Left cardiac atrium (tissue), 4 donors: ENCODE measurements at places on chromosomes 7 and 10.
A peak's percentile ranks its signal among the peaks of the same experiment; 100 is the strongest.

- no peak for DNase-seq
These were observed 13.2 kb upstream of the CAMK2B start for GRCh38 chr7:44338600-44338999.

DNA sequence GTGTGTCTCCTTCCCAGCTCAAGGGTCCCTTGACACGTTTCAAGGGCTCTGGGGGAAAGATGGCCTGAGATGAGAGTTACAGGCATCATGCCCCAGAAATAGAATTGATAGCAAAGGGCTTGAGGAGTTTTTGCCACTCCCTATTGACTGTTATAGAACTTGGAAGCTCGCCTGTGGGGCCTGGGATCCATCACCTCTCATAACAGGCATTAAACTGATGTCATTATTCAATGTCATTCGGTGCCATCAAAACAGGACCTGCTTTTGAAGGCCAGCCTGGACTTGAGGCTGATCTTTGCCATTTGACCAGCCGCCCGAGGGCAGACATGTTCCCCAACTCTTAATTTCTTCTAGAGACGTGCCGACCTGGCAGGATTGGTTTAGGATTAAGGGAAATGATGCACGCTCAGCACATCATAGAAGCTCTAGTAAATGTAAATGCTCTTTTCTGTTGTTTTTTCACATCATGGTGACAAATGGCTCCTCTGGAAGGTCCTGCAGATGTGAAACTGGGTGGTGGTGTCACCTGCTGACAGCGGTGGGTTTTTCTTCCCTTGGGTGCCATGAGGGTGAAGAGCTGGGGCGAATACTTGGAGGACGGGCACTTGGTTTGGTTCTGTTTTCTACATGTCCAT lies 16.7 kb upstream of the KLF6 start:
- peak; percentile 41 for DNase-seq

GRCh38 chr10:132345345-132345744 lies 13.4 kb downstream of the LRRC27 start:
- DNase-seq: no peak

- no peak for DNase-seq
These were observed 12.9 kb upstream of the ZMIZ1 start for GRCh38 chr10:79055892-79056291.

DNA sequence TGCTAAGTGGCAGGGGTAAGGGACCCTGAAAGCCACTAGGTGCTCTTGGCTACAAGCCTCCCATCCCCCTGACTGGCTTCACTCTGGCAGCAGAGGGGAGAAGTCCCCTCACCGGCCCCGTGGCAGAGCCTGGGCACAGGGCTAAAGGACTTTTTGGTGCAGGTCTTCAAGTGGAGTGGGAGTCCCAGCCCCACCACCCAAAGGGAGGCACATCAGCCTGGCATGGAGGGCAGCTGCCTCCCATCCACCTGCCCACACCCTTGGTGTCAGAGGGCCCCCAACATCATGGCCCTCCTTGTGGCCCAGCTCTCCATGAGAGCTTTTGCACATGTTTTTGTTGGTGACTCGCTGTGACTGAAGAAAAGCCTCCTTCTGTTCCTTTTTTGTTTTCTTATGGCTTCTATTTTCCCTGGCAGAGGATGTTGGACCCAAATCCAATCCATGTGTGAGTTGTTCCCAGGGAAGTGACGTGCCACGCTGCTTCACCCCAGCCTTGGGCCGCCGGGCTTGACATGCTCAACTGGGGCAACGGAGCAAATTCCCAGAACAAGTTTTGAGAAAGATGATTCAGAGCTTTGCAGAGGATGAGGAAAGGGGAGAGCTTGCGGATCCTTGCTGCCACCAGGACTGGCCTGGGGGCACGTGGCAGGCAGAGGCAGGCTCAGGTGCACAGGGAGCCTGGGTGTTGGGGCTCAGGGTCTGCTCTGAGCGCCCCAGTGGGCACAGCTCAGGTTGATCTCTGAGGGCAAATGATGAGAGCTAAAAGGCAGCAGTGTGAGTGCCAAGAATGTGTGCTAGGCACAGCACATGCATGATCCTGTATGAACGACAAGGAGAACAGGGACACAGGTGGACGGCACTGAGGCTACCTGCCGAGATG lies 1.9 kb upstream of the AEBP1 start:
- DNase-seq: peak; percentile 75

DNA sequence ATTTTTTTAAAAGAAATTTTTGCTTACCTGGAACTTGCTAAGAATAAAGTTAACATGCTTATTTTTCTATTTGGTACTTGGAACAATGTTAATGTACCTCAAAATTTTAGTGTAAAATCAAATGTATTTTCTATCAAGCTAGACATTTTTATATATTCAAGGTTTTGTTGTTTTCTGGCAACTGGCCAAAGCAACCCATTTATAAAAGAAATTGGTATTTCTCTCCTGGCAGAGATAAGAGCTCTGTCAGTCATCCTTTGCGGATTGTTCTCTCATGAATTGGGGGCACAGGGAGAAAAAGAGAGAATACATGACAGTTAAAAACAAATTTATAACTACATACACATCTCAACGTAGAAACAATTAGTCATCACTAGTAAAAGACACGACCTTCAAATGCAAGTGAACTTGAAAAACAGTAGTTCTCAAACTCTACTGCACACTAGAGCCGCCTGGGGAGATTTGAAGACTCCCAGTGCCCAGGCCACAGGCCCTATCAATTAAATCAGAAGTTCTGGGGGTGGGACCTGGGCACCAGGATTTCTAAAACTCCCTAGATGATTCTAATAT lies 152.4 kb upstream of the LAMB4 start:
- DNase-seq: no peak

DNA sequence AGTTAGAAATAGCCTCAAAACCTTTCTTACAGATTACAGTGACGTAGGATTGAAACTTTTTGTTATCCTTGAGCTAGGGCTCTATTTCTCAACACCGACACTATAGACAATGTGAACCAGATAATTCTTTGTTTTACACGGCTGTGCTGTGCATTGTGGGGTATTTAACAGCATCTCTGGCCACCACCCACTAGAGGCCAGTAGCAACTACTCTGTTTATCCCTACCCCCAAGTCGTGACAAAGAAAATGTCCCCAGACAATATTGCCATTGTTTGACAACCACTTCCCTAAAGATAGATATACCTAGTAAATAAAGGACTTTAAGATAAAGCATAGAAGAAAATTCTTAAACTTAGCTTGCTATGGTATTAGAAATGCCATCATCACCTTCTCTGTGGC lies 359.6 kb downstream of the ARL4A start:
- no peak for DNase-seq

DNA sequence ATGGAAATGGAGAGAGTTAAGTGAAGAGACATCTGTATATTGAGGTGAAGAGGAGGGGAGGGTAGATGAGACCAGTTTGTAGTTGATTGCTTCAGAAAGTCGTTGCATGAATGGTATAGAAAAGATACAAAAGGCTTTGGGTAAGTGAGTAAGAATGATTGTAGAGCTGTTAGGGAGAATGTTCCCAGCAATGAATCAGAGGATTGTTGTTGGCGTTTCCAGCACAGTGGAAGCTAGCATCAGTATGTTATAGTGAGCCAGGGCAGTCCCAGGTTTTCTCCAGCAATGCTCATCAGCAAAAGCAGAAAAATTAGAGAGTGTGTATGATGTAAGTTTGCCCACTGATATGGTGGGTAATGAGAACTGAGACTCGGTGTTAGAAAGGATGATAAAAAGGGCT lies 15.4 kb upstream of the CDK6 start:
- DNase-seq: no peak

DNA sequence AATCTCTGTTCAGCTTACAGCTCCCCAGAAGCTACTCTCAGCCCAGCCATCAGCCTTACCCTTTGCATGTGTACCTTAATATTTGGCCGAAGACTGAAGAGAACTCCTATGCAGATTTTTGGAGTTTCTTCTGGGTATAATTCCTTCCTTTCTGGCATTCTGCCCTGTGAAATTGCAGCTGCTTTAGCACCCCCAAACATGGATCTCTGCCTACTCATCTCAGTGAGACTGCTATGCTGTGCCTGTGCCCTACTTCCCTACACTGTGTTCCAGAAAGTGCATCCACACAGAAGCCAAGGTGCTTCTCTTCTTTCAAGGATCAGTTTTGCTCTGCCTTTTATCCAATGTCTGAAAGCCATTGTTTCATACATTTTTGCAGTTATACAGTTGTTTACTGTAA lies 81.6 kb downstream of the NPY start:
- no peak for DNase-seq

DNA sequence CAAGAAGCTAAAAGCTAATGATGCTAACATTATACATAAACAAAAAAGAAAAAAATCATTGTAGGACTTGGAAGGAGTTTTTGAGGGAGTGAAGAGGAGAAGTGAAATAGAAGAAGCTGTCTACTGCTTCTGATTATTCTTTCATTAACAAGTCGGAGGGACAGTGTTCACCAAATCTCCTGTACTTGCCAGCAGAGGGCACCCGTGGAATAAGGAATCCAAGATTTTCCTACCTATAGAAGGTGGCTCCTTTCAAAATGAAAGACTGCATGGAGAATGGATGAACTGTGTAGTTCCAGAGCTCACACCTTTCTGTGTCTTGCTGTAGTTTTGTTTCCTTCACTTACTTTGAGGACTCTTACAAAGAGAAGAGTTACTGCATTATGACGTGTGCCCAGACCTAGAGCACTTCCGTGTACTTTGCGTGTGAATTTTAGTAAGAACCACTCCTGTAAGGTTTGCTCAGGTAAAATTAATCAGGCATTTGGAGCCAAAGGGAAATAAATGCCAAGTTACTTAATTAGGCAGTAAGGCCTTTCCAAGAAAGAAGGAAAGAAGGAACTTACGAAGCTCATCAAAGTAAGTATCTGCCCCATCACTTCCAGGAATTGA lies 145.1 kb downstream of the SEMA3D start:
- DNase-seq: peak; percentile 58

- no peak for DNase-seq
These were observed 259.7 kb downstream of the MTERF1 start for GRCh38 chr7:91620827-91621226.

DNA sequence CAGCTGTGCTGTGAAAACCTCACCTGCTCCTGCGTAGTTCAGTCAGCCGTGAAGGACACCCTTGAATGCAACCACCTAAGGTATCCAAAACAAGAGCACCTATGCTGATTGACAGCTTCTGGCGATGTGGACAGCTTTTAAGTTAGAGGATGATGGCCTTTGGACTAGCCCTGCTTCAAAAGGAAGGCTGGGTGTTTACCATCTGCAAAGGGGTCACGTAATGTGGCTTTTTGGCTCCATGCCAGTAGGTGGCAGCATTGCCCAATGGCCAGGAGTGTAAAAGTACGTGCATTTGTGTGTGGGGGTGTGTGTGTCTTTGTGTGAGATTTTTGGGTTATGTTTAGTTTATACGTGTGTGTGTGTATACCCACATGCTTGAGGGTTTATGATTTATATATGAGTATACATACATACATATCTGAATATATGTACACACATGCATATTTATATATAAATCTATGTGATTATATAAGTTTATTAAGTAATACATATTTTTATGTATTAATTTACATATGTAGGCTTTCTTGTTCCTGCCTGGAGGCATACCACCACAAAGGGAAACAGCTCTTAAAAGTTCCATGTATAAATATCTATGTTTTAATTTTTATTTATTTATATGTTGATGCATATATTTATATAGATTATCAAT lies 236.3 kb upstream of the ANKRD30A start:
- no peak for DNase-seq

DNA sequence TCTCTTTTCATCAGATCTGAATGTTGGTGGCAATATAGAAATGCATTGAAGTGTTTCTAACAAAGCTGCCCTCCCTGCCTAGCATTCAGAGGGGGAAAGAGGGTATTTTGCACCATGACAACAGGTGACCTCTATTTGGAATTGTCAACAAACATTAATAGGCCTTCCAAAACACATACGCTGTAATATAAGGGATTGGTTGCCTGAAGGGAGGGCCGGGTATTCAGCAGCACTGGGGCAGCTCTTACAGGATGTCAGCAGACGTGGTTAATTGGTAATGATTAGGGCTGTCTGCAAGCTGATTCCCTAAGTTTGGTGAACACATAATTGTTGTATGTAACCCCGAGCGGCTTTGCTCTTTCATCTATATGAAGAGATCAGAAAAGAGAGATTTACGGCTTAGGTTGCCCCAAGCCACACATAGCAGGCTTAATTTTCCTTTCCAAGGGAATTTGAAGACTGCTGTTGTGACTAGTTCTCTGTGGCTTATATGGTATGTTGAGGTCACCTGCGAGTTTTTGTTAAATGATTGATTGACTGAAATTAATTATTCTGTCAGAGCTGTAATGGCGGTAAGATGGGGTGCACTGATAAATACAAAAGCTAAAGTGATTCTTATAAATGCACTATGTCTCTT lies 759.3 kb downstream of the LRMDA start:
- no peak for DNase-seq

GRCh38 chr7:1103009-1103788 lies 15.3 kb downstream of the GPER1 start:
- no peak for DNase-seq

GRCh38 chr10:57977262-57977661 lies 290.4 kb downstream of the IPMK start:
- no peak for DNase-seq

- DNase-seq: peak; percentile 41
These were observed 521.7 kb downstream of the ADRA2A start for GRCh38 chr10:111598433-111599059.

DNA sequence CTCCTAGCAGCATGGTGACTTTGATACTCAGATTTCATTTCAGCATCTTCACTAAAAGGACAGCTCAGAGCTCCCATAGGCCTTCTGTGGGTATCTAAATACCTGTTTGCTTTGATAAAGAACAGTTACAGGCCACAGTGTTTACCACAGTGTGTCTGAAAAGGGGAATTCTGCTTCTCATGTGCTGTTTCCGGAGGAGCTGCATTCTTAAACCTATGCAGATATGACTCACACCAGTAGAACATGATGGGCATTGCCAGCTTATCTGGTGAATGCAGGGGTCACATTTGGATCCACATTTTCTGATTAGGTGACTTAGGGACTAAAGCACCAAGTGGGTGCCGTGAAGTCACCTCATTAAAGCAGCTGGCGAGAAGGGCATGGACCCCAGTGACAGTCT lies 52.6 kb downstream of the TRRAP start:
- DNase-seq: no peak

DNA sequence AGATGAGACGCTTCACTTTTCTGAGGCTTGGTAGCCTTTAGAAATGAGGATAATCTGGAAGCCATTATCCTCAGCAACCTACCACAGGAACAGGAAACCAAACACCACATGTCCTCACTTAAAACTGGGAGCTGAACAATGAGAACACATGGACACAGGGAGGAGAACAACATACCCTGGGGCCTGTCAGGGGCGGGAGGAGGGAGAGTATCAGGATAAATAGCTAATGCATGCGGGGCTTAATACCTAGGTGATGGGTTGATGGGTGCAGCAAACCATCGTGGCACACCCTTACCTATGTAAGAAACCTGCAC lies 48.9 kb downstream of the LRGUK start:
- DNase-seq: no peak

DNA sequence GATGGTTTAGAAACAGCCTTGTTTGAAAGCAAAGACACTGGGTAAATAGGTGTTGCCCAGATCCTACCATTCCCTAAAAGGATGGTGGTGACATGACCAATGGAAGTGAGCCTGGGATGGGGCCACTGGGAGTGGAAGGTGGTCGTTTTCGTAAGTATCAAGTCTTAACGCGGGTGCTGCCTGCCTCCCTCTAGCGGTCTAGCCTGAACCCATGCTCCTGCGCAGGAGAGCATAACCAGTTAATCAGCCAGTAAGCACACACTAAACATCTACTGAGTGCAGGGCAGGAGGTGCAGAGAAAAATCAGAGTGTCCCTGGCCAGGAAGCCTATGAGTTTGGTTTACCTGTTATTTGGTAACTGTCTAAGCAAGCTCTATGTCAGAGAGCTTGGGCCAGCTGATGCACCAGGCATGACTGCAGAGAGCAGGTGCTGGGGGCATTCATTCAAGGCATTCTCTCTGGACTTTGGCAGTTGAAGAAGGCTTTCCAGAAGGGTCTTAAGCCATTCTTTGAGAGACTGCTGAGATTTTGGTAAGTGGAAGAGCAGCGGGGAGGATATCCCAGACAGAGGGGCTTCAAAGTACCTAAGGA lies 930 bp downstream of the GARIN1A start:
- DNase-seq: no peak
